ENCODE measurements at places on chromosomes 6 and 20.
A peak's percentile ranks its signal among the peaks of the same experiment; 100 is the strongest.

- peak; percentile 100 for DNase-seq
Observed at GRCh38 chr6:37244430-37245310, 12.9 kb upstream of the TBC1D22B start.

DNA sequence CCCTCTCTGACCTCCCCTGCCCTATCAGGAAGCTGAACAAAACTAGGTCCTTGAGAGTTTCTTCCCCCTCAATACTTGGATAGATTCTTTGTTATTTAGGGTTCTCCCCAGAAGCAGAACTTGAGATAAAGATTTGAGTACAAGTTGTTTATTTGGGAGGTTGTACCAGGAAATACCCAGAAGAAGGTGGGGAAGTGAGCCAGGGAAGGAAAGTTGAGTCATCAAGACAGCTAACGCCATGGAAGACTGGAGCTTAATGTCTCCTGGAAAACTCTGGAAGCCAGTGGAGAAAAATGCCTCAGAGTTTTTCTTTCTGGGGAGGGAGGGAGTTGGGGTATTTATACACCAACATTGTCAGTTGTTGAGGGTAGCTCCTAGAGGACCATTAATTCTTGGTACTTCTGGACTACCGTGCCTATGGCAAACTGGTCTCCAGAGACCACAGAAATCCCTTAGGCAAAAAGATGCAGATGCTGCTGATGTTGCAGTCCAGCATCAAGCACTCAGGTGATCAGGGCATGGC lies 102.6 kb upstream of the ZFP64 start:
- peak; percentile 63 for DNase-seq

- DNase-seq = no peak
Observed at GRCh38 chr6:25619217-25619616, 32.8 kb upstream of the SCGN start.

DNA sequence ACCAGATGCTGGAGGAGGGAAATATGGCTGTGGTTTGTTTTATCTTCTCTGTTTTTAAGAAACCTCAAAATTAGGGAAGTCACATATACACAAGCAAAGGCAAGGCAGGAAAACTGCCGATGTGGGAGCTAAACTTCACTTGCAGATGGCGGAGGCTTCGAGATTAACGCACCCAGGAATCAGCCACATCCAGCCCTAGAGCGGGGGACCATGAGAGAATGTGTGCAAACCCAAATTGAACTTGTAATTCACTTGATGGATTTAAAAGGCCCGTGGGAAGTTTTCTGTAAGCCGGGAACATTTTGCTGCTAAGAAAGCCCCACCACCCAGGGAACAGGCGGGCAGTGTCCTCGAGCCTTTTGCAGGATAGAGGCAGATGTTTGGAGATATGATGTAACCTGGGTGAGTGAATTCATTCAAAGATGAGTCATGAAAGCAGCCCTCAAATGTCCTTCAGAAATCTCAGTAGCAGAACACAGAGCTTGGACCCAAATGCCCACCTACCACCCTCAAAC lies 39.9 kb downstream of the PREX1 start:
- DNase-seq = peak; percentile 70

DNA sequence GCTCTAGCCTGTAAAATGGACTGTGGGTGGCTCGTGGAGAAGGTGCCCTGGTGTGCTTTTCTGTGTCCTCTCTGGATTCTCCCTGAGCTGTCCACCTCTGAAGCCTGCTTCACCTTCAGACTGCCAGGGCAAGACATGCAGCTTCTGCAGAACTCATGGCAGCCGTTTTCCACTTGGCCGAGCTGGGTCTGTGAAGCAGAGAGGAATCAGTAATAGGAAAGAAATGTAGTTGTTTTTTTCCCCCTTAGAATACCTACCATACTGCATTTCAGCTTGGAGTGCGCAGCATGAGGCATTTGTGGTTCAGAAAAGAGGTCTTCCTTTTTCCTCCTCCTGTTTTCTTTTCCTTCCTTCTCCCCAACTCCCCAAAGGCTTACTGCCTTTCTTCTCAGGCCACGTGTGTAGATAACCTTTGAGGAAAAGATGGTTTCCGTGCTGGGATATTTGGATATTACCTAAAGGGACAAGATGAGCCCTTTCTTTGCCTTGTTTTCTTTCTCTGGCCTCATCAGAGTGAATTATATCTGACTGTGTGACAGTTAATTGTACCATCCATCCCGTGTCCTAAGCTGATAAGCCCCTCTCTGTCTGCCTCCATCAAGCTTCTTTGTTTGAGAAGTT lies 39.4 kb downstream of the RREB1 start:
- peak; percentile 21 for DNase-seq

DNA sequence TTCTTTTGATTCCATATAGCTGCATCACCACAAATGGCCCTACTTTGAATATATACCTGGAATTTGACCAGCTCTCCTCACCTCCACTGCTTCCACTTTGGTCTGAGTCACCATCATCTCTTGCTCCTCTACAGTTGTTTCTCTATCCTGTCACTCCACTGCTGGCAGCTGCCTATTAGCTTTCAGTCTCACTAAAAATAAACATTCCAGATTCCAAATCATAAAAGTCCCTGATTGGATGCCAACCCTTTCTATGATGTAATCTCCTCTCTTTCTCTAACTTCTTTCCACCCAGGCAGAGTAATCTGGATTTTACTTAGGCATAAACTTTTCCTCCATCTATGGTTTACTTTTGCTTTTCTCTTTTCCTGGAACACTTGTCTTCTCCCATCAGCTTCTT lies 49.1 kb downstream of the RFPL4B start:
- peak; percentile 53 for DNase-seq

DNA sequence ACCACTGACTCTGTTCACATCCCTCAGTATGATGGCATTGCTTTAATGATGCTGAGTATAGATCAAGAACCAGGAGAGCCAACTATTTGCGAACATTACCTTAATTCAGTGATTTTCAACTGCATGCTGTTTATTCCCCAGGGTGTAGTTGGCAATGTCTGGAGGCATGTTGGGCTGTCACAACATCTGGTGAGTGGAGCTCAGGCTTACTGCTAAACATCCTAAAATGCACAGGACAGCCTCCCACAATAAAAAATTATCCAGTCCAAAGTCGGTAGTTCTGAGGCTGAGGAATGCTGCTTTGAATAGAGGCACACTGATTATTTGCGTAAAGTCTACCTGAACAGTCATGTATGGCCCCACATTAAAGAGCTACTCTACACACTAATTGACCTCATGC lies 94.8 kb upstream of the OPRM1 start:
- DNase-seq = no peak

Data from M059J (cell line).